Skin of body (tissue), 3 donors: ENCODE measurements at places on chromosomes 16 and 17. TPM values are rescaled to one million over a fixed set of nuclear protein-coding genes. Genes with fewer than 3 reads are reported as not detected.
A peak's percentile ranks its signal among the peaks of the same experiment; 100 is the strongest.

- DNase-seq, result no peak
These were observed 340.7 kb upstream of the DYNLRB2 start for GRCh38 chr16:80200079-80200478.

DNA sequence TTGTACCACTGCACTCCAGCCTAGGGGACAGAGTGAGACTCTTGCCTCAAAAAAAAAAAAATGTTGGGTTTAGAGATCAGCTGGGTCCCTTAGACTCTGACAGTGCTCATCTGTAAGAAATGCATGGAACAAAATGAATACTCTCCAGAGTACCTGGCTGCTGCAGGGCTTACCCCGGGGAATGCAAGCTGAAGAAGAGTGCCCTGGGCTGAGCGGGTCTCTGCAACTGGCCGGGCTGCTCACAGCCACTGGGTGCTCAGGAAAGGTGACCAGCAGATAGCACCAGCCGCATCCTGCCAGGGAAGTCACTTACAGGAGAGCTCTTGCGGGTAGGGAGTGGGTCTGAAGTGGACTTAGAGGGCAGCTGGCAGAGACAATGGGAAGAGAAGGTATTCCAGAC, 82.1 kb downstream of the GAS7 start:
- DNase-seq, result no peak

Gene KLHL10
- total RNA-seq, result 0.20 TPM

Gene NGFR
- 11.2 TPM for total RNA-seq

DNA sequence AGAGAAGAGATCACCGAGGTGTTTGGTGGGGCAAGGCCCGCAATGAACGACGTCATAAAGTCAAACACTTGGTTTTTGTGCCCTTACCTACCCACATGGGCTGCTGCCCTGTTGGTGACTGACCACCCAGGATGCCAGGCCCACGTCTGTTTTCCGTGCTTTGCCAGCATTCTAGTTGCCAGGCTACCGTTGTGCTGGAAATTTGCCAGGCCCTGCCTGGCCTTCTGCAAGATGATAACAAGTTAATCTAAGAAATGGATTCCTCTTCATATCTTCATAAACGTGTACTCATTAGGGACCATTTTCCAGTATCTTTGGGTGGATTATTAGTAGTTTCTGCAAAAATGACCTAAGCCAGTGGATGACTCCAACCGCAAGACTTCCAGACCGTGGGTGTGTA, 35.4 kb downstream of the SLC6A4 start:
- no peak for DNase-seq

- no peak for DNase-seq
These were observed 23.9 kb downstream of the RHBDL3 start for GRCh38 chr17:32289471-32290070.

GRCh38 chr16:85716022-85716679, 27.4 kb upstream of the GINS2 start:
- no peak for DNase-seq

GRCh38 chr16:86243123-86243473, 267.2 kb upstream of the FOXF1 start:
- DNase-seq, result no peak

DNA sequence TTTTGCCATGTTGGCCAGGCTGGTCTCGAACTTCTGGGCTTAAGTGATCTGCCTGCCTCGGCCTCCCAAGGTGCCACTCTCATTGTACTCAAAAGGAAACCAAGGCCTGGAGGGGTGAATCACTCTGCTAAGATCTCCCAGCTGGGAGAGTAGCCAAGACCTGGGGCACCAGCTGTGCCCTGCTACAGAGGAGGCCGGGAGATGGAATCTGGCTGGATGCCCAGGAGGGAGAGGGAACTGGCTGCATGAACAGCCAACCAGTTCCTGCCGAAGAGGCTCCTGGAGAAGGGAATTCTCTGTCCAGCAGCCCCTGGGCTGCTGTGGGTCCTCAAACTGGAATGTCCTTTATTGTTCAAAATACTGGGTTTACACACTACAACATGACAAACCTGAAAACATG, 238.7 kb upstream of the CIBAR2 start:
- peak; percentile 63 for DNase-seq

Gene PRR29
- total RNA-seq, result not detected

Gene GAS2L2
- total RNA-seq, result not detected

Gene ABCA5
- 35.7 TPM for total RNA-seq

- DNase-seq, result no peak
These were observed 68.1 kb downstream of the NDEL1 start for GRCh38 chr17:8503807-8504206.

Gene ACSM3
- 5.1 TPM for total RNA-seq

Gene KRT9
- 0.79 TPM for total RNA-seq

DNA sequence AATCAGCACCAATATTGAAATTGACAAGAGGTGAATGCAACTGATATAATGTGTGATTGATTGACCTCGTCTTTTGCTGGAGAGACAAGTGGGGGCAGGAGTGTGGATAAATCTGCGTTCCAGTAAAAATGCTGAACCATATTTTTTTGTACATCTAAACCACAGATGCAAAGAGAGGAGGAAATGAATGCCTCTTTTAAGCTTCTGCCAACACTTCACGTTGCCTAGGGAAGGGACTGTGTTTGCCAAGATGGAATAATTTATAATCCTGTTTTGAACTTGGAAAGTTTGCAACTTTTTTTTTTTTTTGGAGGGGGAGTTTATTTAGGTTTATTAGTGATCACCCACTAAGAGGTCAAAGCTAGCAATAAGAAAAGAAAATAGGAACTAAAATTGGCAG, 288.2 kb upstream of the EEF2KMT start:
- no peak for DNase-seq

DNA sequence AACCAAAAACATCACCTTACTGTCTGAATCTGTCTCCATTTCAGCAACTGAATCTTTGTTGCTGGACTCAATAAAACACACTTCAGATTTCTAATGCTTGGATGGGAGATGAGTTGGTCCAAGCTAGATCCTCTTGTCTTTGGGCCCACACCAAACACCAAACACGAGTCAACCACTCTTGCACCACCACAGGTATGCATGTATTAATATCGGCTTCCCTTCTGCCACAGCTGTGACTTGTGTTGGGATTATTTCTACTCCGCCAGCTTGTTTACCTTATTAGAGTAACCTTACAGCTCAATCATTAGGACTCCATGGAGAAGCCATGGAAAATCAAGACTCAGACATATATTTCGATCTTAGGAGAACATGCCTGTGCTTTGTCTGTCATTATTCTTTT, 49.9 kb downstream of the XYLT1 start:
- DNase-seq, result no peak

- no peak for DNase-seq
These were observed 27.1 kb upstream of the SNN start for GRCh38 chr16:11640987-11641817.

Gene TOM1L2
- 27.1 TPM for total RNA-seq

DNA sequence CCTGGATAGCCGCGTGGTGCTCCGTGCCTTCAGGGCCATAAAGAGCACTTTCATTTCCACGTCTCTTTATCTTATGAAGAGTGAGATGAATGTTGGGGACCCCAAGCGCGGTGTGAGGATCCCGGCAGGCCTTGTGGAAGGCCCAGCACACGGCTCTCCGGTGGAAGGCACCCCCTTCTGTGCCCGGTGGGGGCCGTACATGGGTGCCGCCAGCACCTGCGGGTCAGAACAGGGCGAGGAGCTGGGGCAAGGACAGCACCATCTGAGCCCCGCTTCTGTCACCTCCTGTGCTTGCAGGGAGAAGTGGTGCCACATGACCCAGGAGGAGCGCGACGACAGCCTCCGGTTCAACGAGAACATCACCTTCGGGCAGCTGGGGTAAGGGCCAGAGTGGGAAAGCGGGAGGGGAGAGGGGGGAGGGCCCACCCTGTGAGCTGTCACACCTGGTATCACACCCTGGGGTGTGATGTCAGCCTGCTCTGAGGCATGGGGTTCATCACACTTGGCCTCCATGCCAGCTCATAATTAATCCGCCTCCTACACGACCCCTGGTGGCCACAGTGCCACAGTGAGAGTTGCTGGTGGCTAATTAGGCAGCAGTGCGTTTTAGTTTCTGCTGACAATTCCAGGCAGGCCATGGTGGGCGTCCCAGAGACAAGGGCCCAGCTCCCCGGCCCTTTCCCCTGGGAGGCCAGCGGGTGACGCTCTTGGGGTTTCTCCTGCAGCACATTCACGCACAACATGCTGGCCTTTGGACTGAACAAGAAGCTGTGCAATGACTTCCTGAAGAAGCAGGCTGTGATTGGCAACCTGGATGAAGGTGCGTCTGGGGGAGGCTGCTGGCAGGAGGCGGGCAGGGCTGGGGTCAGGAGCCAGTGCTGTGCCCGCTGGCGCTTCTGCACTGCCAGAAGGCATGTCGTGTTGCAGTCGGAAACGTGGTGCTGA, 25.7 kb downstream of the CIBAR2 start:
- DNase-seq, result peak; percentile 32

GRCh38 chr17:46979147-46979863, at the start of gene RPRML:
TSS of gene RPRML (minus strand) at chr17:46979253. CDS start at chr17:46979007, 246 bp downstream.
- no peak for DNase-seq

Gene TSNAXIP1
- total RNA-seq, result 0.59 TPM

Gene APOBR
- 1.7 TPM for total RNA-seq

DNA sequence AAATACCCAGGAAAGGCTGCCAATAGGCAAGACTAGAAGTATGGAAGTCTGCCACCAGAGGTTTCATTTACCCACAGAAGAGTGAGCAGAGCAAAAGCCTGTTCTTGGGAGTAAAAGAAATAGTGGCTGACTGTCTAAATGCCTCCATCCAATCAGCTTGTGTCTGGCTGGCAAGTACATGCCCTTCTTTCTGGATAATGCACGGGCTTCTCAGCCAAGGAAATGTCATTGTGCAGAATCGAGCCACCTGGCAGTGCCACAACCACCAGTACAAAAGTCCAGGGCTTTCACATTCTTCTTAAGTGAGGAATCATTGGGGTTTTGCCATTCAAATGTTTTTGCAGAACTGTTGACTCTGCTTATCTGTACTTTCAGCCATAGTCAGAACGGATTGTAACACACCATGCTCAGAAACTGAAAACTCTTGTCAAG, 10.1 kb upstream of the ERCC4 start:
- no peak for DNase-seq

GRCh38 chr16:51821527-51821926, 670.5 kb upstream of the SALL1 start:
- no peak for DNase-seq

DNA sequence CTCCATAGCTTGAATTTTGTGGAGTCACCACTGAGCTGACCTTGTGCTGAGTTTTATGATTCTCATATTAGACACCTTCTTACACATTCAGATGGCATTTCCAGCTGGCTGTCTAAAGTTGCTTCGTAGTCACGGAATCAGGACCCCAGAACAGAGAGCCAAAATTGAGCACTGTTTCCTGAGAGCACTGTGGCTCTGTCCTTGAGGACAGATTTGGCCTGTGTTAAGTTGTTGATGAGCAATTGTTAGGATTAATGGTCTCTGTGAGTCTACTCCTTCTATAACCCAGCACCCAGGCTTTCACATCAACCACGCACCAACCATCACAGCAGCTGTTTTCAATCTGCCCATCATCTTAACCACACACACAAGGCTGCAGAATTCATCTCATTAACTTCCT, 277.5 kb upstream of the HSBP1 start:
- no peak for DNase-seq

DNA sequence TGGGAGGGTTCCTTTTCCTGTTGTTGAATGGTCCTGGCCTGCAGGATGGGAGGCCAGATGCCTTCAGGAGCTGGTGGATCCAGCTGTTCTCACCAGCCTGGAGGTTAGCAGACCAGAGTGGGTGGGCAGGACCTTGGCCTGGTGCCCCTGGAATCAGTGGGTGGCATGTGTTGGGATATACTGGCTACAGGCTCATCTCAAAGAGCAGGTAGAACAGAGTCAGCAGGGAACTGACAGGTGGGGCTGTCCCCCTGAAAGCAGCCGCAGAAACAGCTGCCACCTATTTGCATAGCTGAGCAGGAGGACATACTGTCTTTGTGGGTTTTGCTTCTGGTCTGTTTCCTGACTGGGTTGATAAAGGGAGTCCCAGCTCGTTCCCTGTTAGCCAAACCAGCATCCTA, 144.1 kb downstream of the RAB11FIP4 start:
- DNase-seq, result no peak

DNA sequence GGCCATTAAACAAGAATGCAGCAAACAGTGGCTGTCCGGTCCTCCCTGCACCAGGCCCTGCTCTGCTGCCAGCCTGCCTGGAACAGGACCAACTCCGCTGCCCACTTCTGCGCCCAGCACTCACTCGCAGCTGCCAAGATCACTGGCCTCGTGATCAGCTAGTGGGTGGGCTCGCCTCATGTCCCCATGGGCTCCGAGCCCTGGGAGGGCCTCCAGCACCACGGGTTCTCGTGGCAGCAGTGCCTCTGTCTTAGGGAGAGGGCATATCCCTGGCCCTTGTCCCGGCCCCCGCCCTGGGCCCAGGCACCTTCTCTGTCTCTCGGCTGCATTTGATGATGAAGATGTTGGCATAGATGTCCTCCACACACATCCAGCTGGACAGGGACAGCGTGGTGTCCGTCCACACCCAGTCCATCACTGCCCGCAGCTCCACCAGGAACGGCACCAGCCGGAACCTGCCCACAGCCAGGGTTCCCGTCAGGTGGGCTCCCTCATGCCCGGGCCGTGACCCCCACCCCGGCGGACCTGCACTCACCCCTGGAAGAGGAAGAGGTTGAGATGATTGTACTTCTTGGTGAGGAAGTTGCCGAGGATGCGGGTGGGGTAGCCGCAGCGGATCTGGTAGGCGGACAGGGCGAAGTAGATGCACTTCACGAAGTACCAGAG, 13.1 kb downstream of the CTU2 start:
- no peak for DNase-seq

DNA sequence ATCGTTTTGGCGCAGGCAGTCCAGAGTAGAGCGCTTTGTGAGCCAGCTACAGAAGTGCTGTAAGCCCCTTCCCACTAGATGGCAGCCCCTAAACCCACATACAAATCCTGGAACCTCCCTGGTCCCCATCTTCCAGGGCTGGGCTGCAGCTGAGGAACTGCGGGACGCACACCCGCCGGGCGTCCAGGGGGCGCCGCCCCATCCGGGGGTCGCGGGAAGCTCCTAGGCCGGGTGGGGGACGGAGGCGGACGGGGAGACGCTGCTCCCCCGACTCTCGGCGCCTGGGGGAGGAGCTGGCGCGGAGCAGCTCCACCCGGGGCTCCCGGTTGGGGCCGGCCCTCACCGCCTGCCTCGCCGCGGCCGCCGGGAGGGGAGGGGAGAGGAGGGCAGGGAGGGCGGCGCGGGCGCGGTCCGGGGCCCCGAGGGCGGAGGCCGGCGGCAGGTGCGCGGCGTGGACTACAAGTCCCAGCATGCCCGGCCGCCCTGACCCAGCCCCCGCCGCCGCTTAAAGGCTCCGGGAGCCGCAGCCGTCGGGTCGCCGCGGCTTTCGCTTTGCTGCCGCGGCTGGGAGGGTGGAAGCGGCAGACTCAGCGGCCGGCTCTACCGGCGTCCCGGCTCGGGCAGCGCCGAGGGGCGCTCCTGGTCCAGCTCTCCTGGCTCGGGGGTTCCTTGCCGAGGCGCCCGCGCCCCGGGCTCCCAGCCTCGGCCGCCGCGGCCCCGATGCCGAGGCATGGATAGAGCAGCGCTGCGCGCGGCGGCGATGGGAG, at the start of gene KSR1:
Gene KSR1, plus strand, starts transcription at position 535 of the 767 bp plus-strand sequence. Its CDS starts 196 bp downstream, at position 731.
- peak; percentile 77 for DNase-seq

Gene CD300LB
- 0.59 TPM for total RNA-seq

GRCh38 chr16:58960484-58960883, 226.4 kb upstream of the GOT2 start:
- no peak for DNase-seq
